Activated T-cell treated with anti-CD3 and anti-CD28 coated beads for 24 hours (primary cell): ENCODE measurements at places on chromosomes 1 and 21.
A peak's percentile ranks its signal among the peaks of the same experiment; 100 is the strongest.

DNA sequence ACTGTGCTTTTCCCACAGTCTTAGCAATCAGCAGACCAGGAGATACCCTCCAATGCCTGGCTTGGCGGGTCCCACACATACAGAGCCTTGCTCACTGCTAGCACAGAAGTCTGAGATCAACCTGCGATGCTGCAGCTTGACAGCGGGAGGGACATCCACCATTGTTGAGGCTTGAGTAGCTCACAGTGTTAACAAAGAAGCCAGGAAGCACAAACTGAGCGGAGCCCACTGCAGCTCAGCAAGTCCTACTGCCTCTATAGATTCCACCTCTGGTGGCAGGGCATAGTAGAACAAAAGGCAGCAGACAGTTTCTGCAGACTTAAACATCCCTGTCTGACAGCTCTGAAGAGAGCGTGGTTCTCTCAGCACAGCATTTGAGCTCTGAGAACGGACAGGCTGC is 33.4 kb downstream of the MNDA start:
- no peak for DNase-seq

DNA sequence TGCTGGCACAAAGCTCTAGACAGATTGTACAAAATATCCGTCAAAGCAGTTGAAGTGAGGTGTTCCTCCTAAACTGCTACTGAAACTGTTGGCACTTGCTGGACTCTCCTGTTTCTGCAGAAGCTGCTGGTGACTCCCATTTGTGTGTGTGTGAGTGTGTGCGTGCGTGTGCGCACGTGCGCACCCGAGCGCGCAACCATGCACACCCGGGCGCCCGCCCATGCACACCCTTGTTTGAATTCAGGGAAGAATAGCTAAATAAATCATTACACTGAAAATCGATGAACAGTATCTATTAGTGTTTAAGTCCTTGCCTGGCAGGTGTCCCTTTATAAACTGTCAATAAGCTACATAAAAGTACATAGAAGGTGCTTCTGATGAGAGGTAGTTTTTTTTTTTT is 156.4 kb upstream of the B3GALT2 start:
- DNase-seq, result no peak

DNA sequence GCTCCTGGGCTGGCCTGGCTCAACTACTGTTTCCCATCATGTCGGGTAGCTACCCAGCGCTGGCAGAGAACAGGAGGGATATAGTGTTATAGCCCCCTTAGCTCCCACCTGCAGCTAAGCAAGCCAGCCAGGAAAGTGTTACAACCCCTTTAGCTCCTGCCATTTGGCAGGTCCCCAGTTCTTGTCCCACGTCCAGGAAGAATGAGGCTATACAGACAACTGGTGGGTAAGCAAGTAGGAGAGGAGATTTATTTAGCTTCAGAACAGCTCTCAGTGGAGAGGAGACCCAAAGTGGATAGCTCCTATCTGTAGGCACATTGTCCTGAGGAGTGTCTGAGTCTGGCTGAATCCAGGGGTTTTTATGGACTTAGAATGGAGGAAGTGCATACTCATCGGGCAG is 741.1 kb upstream of the B3GALT2 start:
- DNase-seq, result no peak

GRCh38 chr21:45820171-45821091 is 161.1 kb upstream of the COL6A1 start:
- peak; percentile 73 for DNase-seq

DNA sequence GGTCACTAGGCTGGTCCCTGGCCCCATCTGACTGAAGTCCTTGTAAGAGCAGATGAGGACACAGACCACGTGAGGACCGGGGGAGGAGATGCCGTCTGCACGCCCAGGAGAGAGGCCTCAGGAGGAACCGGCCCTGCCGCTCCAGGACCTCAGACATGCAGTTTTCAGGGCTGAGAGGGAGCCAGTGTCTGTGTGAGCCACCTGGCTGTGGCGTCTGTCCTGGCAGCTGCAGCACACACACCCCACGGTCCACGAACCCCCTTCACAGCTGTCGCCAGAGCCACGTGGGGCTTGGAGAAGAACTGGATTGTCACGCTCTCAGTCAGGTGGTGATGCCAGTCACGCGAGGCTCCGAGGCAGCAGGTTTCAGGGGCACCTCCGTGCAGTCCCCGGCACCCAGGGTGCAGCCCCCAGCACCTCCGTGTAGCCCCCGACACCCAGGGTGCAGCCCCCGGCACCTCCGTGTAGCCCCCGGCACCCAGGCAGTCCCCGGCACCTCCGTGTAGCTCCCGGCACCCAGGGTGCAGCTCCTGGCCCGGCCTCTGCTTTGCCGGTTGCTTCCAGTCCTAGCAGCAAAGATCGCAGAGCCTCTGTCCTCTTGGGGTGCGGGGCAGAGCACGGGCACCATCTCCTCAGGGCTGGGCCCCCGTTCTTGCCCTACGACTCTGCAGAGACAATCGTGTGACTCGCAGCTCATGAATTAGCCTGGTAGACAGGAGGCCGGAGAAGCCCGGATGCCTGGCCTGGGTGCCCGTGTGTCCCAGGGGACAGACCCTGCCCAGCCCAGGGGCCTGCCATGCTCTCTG is 19.0 kb upstream of the SUMO3 start:
- no peak for DNase-seq
